Activated effector memory CD4-positive, alpha-beta T cell treated with Interleukin-2 at 50 U/mL for 16 hours (primary cell): ENCODE measurements at places on chromosomes 2 and 18.

GRCh38 chr2:149132901-149133300 lies 94.4 kb downstream of the LYPD6B start:
- DNase-seq: no peak

- no peak for DNase-seq
Measured at GRCh38 chr2:105839793-105840192, 95.1 kb downstream of the NCK2 start.

- no peak for DNase-seq
Measured at GRCh38 chr2:232525791-232526371, at the start of gene CHRND. TSS of gene CHRND (plus strand) at chr2:232526160. CDS start at chr2:232526216, 56 bp downstream.

GRCh38 chr18:2223849-2224248 lies 347.5 kb downstream of the METTL4 start:
- DNase-seq: no peak

DNA sequence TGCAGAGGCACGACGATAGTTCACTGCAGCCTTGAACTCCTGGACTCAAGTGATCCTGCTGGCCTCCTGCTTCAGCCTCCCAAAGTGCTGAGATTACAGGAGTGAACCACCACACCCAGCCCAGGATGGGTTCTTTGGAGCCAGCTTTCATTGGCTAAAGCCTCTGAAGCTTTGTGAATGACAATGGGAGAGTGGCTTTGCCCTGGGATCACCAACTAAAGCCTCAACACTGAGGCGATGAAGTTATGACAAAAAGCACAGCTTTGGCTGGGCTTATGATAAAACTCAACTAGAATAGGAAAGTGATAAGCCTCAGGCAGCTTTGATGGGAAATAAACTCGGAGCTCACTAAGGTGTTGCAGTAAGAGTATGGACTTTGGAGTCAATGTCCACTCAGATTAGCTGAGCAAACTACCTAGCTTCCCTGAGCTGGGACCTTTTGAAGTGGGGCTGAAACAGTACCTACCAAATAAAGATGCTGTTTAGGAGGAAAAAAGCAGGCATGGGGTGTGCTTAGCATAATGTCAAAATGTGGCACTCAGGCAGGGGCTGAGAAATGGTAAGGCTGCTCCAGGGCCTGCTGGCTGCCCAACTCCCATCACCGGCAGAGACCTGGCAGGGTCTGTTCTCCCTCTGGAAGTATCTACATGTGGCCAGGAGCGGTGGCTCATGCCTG lies 4.3 kb downstream of the TMEM127 start:
- no peak for DNase-seq

DNA sequence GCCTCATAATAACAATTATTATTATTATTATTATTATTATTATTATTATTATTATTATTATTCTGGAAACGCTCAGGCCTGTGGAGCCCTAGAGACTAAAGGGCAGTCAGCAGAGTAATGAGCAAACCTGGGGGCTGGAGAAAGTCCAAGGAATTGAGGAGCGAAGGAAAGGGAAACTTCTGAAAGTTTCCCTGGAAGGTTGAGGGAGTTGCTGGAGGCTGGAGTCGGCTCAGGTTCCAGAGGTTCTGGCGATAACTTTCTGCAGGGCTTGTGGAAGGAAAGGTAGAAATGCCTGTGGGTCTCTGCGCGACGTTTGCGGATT lies 9.2 kb downstream of the POU3F3 start:
- no peak for DNase-seq

- no peak for DNase-seq
Measured at GRCh38 chr2:58708565-58708964, 467.4 kb upstream of the FANCL start.

GRCh38 chr2:85963068-85963467 lies 74.3 kb upstream of the ST3GAL5 start:
- DNase-seq: no peak

DNA sequence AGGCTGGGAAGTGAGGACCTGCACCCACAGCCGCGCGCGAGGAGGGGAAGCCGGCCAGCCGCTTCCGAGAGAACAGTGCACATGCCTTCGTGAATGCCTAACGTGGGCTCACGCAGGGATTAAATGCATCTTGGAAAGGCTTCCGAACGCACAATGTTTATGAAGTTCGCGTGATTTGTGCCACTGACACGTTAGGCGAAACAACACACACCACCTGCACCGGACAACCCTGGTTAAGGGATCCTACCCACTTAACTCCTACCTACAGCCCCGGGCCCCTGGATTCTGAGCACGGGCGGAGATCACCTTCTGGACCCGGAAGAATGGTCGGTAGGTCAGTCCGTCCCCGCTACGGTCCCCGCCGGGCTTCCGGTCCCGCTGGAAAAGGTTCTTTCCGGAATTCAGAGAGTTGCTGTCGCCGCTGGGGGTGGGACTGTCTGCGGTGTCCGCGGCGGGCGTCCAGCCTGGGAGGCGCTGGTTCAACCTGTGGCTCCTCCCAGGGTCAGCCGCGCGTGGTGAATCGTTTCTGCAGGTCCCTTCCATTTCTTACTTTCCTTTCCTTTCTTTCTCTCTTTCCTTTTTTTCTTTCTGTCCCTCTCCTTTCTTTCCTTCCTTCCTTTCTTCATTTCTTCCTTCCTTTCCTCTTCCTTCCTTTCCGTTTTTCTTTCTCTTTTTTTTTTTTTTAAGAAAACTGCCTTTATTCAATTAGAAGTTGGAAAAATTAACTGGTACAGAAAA lies at the start of gene MTIF2:
Gene MTIF2 (minus strand): TSS at position 325 of the 738 bp plus-strand sequence. CDS start 5,373 bp downstream, outside the sequence.
- DNase-seq: peak; percentile 81

DNA sequence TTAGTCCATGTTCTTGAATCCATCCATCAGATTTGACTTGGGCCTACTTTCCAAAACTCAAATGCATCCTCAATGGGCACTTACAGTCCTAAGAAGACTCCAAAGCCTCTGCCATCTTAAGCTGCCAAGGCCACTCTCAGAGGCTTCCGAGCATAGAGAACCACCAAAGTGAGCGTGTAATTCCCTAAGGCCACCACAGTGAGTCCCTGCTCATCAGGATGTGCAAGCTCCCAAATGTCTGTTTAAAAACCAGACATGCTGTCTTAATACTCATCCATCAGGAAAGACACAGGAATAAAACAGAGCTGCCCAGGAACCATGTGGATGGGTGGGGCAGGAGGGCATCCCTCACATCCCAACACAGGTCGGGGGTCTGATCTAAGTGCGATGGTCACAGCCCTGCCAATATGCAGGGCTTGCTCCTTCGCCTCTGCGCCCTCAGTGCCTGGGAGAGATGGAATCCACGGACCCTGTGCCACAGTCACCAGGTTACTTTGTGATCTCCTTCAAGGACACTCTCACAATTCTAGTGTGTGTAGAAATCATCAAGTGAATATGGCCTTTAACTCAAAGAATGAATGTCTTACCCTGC lies 80.4 kb downstream of the POLR1A start:
- DNase-seq: no peak

- DNase-seq: no peak
Measured at GRCh38 chr2:157800838-157801495, 75.2 kb downstream of the ACVR1 start.
